ENCODE measurements at places on chromosomes 16 and 17.
A peak's percentile ranks its signal among the peaks of the same experiment; 100 is the strongest.

DNA sequence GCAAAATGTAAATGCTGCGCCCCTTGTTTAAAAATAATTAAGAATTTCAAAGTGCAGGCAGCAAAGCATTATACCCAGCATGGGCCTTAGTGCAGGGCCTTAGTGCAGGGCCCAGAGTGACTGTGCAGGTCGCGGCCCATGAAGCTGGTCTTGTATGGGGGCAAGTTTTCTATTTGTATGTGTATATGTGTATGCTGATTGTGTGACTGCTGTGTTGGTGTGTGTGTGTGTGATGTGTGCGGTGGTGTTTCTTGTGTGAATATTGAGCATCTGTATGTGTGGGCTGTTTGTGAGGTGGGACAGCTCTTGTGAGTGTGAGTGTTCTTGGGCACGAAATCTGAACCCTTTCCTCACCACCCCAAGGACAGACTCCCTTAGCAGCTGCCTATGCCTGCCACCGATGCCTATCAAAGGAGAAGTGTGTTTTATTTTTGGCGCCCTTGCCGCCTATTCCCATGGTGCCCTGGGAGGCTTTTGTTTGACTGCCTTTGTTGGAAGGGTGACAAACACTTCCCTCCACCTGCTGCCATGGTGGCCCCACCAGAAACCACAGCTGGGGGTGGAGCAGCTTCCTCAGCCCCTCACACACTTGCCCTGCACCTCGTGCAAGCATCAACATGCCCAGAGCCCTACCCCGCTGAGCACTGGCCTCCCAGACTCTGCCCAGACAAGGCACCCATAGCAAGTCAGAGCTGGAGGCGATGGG lies 18.0 kb downstream of the CCR7 start:
- peak; percentile 86 for DNase-seq

DNA sequence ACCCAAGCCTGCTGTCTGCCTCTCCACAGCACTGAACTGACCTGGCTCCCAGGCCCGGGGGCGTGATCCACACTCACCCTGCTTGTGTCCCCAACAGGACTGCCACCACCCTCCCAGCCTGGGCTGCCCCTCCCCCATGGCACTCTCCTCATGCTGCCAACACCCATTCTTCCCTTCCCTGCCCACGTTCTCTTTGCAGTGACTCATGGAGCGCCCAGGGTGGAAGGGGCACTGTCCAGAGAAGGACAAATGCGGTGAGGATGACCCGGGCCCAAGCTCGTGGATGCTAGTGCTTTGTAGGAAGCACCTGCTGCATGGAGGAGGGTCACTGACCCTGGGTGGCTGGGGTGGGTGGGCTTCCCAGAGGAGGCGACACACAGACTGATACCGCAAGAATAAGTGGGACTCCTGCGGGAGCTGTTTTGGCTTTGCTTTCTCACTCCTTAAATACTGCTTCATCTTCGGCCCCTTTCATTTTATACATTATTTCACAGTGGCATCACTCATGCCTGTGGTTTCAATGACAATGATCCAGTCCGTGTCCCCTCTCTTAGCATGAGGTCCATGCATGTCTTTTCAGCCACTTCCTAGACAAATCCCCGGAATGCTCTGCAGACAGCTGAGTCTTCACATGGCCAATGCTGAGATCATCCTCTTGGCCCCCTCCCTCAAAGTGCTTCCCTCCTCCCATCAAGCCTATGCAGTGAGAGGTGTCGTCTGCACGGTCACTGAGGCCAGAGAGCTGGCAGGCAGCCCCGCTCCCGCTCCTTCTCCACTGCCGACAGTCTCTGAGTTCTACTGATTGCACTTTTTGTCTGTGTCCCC lies 17.6 kb downstream of the CDK5R1 start:
- no peak for DNase-seq

GRCh38 chr17:1312261-1312870 lies 32.9 kb downstream of the TRARG1 start:
- peak; percentile 32 for DNase-seq

GRCh38 chr17:83200231-83200699 lies 120.9 kb downstream of the METRNL start:
- peak; percentile 43 for DNase-seq

DNA sequence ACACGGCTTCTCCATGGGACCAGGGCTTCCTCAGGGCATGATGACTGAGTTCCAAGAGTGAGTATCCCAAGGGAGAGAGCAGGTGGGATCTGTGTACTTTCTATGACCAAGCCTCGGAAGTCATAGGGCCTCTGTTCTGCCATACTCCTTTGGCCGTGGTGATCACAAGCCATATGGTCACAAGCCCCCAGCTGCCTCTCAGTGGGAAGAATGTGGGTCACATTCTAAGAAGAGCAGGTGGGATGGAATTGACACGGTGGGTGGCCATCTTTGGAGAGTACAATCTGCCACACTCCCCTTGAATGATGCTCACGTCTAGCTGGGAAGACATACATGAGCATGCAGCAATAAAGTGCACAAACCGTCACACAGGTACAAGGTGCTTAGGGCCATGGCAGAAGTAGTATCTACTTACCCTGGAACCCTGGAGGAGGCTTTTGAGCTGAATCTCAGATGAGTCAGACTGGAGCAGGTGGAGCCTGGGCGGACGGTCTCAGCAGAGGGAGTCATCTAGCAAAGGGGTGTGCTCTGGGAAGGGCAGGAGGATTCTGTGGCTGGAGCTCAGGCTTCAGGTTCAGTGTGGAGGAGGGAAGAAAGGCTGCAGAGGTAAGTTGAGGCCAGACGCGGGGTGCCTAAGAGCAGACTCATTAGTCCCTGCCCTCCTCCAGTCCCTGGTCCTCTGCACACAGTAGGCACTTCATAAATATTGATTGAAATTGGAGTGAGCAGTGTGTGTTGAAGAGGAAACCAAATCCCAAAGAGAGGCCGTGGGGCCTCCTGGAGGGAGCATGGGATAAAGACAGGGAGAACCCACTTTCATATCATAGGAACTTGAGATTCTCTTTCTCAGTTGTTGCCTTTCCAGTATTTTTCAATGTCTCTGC lies 26.6 kb downstream of the GOSR2 start:
- no peak for DNase-seq

DNA sequence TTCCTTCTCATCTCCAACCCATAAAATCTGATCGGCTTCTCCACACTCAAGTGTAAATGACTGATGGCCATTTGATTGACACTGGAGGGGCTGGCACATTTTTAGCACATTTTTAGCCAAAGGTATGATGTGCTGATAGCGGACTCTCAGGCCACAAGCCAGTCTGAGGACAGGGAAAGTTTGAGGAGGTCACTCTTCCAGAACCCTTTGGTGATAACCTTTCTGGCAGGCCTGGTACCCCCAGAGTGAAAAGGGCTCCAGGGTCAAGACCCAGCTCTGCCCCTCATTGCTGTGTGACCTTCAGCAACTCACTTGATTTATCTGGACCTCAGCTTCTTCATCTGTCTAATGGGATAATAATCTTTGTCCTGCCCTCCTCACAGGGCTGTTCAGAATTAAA lies 1.7 kb upstream of the NLRC5 start:
- no peak for DNase-seq

DNA sequence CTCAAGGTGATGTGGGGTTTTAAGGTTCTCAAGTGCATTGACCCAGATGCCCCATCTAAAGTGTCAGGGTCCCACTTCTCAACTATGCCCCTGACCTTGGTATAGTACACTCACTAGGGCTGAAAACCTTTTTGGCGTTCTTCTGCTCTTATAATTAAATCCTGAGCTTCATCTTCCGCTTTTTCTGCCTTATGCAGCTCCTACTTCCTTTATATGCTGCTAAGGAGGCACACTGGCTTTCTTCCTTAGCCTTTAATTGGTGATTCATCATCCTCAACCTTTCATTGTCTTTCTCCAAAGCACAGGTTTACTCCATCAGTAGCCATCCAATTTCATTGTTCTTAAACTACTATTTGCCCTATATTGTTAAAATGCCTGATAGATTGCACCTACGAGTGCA lies 5.3 kb upstream of the NF1 start:
- no peak for DNase-seq

DNA sequence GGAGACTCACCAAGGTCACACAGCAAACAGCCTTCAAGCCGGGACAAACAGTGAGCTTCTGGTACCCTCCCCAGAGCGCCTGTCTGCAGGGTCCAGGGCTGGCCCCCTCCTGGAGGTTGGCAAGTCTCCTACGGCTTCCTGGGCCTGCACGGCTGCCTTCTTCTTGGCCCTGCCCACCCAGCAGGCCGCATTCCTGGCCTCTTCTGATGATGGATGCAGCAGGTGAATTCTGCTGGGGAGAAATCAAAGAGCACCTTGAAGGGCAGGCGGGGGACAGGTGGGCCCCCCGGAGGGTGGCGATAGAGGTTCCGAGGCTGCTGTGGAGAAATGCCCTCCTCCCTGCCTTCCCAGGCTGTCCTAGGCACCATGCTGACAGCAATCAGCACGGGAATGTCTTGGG lies 3.8 kb upstream of the NOS2 start:
- no peak for DNase-seq

- DNase-seq, result no peak
Measured at GRCh38 chr17:44979426-44979995, 11.4 kb upstream of the C1QL1 start.

GRCh38 chr16:83682116-83682867 lies 125.5 kb upstream of the HSBP1 start:
- DNase-seq, result no peak

DNA sequence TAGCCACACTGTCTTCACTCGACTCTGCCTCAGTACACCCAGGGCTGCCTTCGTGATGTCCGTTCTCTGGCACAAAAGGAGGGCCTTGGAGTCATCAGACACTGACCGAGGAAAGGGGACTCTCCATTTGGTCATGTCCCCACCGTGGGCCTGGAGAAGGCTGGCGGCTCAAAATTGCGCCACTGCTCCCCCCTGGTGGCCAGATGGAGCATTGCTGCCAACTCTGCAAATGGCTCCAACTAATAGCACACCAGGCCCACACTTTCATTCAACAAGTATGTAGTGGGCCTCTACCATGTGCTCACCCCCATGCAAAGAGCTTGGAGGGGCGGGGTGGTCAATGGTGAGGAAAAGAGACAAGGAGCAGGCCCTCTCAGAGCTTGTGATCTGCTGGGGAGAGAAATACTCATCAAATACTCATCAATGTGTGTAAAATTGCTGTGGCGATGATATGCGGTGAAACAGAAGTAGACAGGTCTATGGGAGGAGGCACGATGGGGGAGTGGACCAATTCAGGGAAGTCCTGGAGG lies 5.2 kb upstream of the GRIN2C start:
- peak; percentile 71 for DNase-seq

DNA sequence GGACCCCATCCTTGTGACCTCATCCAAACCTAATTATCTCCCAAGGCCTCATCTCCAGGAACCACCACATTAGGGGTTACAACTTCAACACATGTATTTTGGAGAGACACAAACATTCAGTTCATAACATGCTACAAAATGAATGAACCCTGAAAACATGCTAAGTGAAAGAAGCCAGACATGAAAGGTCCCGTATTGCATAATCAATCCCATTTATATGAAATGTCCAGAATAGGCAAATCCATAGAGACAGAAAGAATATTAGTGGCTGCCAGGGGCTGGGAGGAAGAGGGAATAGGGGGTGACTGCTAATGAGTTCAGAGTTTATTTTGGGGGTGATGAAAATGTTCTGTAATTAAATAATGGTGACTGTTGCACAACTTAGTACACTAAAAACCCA lies 3.7 kb upstream of the IL34 start:
- no peak for DNase-seq

Data from activated CD4-positive, alpha-beta T cell treated with anti-CD3 and anti-CD28 coated beads, Interleukin-2, amount 10 ng/mL, durations not matched to agents 7 days and 5 days (primary cell).